ENCODE measurements at places on chromosomes 5 and 9.

DNA sequence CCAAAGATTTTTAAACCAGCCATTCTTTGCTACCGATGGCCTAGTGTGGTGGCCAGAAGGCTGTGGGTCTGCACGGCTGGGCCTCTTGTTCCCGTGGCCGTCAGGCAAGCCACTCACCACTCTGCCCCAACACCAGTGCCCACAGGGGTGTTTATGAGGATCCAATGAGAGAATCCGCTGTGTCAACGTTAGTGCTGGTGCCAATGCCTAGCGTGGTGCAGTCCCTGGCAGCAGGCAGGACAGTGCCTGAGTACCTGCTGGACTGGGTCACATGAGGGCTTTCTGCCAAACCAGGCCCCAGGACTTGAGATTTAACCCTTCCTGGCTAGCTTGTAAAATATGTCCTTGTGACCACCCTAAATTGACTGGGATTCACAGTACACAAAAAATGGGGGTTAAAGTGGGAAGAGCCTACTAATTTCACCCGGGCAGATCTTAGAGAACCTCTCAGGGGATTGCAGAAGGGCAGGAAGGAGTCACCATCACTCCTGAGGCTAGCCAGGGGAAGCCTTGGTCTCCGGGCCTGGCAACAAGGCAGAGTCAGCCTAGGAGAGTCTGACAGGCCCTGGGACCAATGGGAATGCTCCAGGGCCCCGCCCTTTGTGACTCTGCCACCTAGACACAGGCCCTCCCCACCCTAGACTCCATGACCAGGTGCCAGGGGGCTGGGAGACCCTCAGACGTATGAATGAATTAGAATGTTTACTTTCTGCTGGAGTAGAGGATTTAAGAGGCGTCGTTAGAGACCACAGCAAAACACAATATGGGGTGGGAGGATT, 63.2 kb upstream of the FSTL4 start:
- no peak for DNase-seq

DNA sequence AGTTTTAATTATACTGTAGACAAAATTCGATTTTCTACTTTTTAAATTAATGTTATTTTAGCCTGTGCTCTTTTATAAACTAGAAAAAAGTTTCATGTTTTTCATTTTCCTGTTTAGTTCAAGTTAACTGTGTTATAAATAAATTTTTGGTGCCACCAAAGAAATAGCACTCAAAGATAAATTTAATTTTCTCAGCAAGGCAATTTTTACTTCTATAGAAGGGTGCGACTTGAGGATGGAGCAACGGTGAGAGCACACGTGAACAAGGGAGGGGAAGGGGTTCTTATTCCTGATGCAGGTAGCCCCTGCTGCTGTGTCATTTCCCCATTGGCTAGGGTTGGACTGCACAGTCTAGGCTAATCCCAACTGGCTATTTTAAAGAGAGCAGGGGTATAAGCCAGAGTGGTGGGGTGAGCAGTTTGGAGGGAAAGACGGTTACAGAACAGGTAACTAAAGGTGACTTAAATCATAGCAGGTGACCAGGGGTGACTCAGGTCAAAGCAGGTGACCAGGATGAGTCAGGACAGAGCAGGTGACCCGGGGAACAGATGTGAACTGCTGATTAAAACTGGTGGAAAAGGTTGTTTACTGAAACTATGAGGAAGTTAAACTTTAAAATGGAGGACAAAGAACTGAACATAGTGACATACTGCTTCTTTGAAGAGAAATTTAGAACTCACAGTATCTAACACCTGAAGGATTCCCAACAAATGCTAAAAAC, 104.6 kb upstream of the GPBP1 start:
- DNase-seq: no peak

- DNase-seq: no peak
These were observed 247.3 kb downstream of the CTNND2 start for GRCh38 chr5:11656916-11657315.

- no peak for DNase-seq
These were observed 10.1 kb upstream of the ADRB2 start for GRCh38 chr5:148816357-148816756.

GRCh38 chr5:172123269-172123692, 64.7 kb downstream of the STK10 start:
- peak; percentile 21 for DNase-seq

DNA sequence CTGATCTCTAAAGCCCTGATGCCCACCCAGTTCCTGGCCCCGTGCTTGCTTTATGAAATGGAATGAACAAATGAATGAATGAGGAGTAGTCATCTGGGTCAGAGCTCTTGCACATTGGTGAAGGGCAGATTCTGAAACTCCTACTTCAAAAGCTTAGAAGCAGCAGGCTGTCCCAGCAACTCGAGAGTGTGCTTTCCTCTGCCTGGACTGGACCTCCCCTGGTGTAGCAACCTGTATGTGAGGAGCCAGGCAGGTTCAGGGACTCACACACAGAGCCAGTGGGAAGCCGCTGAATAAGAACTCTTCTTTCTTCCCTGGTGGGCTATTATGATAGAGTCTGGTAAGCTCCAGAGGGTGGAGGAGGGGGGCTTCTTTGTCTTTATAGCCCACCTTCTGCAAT, 396.4 kb downstream of the CDK5RAP2 start:
- DNase-seq: no peak

GRCh38 chr5:68248896-68249295, 33.3 kb downstream of the PIK3R1 start:
- no peak for DNase-seq

All from anterior cingulate cortex (tissue), 58 donors.